Activated naive CD8-positive, alpha-beta T cell treated with anti-CD3 and anti-CD28 coated beads, Interleukin-2, amount 50 U/mL, for 16 hours (primary cell): ENCODE measurements at places on chromosomes 2 and 18.

DNA sequence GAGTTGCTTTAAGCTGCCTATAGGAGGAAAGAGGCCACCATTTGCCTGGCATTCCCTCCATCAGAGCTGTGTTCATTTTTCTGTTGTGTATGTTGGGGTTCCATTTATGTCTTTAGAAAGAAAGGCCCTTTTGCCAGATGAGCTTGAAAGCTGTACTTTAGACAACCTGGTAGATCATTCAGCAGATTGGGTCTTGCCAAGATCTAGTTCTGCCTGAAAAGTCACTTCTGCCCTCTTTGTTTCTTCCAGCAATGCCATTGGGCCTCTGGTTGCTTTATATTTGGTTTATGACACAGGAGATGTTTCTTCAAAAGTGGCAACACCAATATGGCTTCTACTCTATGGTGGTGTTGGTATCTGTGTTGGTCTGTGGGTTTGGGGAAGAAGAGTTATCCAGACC is 14.4 kb downstream of the SLC20A1 start:
- no peak for DNase-seq

- no peak for DNase-seq
These were observed 20.9 kb downstream of the SPEG start for GRCh38 chr2:219455581-219455980.

- no peak for DNase-seq
These were observed 378.1 kb upstream of the ATP5MC3 start for GRCh38 chr2:175559613-175560012.

GRCh38 chr18:48950536-48951447 is at the start of gene SMAD7:
Gene SMAD7 (minus strand): TSS chr18:48950965. CDS start chr18:48950424, 541 bp downstream.
- DNase-seq: no peak

DNA sequence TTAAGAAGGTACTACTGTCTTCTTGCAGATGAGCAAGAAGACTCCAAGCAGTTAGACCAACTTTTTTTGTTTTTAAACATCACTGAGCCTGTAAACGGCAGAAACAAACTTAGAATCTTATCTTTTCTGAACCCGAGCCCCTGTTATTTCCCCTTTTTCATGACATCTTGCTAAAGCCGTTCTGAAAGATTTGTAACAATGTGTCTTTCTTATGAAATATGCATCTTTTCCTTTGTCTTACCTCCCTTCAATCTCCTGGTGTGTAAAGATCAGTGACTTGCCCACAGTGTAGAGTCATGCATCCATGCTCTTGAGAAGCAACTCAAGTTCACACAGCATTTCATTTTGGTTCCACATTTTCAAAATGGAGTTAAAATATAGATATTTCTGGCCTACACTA is 288.8 kb upstream of the CELF4 start:
- no peak for DNase-seq

DNA sequence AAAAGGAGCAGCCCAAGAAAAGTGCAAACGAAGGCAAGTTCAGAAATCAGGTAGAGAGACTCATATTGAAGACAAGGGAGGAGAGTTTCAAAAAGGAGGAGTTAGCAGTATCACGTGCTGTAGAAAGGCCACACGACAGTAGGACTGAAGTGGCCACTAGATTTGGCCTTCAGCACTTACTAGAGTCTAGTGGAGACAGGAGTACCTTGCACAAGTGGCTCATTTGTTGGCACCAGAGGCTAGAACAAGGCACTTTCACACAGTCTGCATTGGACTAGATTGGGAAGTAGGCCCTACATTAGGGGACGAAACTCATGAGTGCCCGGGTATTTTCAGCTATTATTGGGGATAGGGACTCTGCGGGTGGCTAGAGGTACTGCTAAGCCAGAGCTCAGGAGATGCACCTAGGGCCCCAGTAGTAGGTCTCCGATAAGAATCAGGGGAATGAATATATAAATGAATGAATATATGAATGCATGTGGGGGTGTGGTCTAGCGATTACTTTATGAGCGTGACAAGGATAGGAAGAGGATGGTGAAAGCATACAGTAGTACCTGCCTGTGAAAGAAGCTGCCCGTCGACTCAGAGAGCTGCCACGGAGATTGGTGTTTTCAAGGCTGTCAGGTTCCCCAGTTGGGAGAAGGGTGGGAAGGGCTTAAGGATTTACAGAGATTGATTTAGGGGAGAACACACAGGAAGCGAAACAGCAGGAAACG is 1.4 kb upstream of the NCOA1 start:
- no peak for DNase-seq

DNA sequence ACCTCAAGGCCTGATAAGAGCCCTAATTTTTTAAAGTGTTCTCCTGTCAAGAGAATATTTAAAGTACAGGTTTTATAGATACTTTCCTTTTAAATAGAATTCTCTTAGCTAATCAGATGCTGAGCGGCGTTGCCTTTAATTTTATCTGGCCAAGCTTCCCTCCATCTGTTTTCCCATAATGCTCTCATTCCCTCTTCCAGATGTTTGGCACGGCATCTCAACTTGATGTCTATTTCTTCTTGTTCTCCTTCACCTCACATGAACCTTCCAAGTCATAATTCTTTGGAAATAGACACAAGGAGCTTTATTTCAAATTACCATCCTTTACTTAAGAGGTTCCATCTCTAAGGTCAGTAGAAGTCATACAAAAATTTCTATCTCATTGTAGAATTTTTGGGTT is 76.1 kb upstream of the CPO start:
- DNase-seq: no peak

- no peak for DNase-seq
These were observed 690.8 kb upstream of the CELF4 start for GRCh38 chr18:38256366-38256765.

- DNase-seq: no peak
These were observed 10.4 kb downstream of the TOGARAM2 start for GRCh38 chr2:28991460-28991859.

DNA sequence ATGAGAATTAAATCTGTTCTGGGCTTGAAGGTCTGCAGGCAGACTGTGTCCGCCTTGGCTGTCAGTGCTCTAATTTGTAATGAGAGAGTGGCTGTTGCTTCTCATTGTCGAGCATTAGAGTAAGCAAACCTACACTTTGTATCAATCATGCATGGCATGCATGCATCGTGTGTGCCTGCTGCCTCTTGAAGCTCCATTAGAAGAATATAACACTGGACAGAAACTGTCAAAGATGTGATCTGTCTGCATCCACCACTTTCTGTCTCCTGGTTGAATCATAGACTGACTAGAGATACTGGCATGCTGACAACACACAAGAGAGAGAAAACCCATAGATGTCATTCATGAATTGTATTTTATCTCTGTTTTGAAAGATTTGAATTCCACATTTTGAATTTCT is 275.0 kb upstream of the NXPH2 start:
- no peak for DNase-seq

GRCh38 chr2:231483398-231484329 is 19.4 kb upstream of the NCL start:
- DNase-seq: no peak

- no peak for DNase-seq
These were observed at the start of gene VWA3B for GRCh38 chr2:98086491-98087446. Gene VWA3B (plus strand): TSS chr2:98087167. CDS start chr2:98093093, 5,926 bp downstream.

GRCh38 chr2:69582582-69583176 is 60.9 kb downstream of the AAK1 start:
- DNase-seq: no peak

DNA sequence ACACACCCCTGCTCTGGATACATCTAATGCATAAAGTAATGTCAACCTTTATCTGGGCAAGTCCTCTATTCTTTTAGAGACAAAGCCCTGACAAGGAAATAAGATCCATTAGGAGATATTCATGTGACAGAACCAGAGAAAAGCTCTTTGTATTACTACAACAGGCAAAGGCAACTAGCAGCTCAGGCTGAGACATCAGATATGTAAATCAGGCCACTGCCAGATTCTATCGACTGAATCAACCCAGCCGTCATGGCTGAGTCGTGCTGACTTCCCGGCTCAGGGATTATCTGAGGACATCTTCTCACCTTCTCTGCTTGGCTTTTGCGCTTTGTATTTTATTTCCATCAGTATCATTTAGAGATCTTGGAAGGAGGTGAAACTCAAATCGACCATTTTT is 294.5 kb downstream of the PLCL1 start:
- DNase-seq: no peak

GRCh38 chr2:32838418-32838817 is 108.3 kb upstream of the LTBP1 start:
- no peak for DNase-seq

GRCh38 chr2:232321817-232322559 is 56.6 kb upstream of the ALPP start:
- DNase-seq: no peak

- no peak for DNase-seq
These were observed 888.4 kb downstream of the TSN start for GRCh38 chr2:122643725-122644329.

GRCh38 chr2:9952856-9953503 is 1.5 kb downstream of the GRHL1 start:
- DNase-seq: no peak

GRCh38 chr2:54597153-54597848 is 126.2 kb upstream of the EML6 start:
- no peak for DNase-seq

- DNase-seq: no peak
These were observed 5.0 kb downstream of the INO80D start for GRCh38 chr2:206080927-206081326.

DNA sequence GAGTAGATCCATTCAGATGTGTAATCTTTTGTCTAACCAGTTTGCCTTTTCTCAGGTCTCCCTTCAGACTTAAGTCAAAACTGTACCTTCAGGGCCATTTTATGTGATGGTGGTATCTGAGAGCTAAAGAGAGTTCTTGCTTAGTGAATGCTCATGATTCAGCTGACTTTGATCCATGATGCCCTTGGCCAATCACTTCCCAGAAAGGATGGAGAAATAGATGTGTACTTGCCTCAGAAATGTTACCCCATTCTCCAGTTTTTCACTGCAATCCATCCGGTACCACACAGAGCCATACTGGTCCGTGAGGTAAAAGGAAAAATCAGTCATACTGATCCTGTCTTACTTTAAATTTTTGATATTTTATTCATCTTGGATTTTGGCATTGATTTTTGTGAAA is 234.8 kb upstream of the PIK3C3 start:
- DNase-seq: no peak

GRCh38 chr2:176814740-176815367 is 397.7 kb upstream of the HNRNPA3 start:
- no peak for DNase-seq

- no peak for DNase-seq
These were observed 226.0 kb downstream of the GULP1 start for GRCh38 chr2:188517549-188518215.

DNA sequence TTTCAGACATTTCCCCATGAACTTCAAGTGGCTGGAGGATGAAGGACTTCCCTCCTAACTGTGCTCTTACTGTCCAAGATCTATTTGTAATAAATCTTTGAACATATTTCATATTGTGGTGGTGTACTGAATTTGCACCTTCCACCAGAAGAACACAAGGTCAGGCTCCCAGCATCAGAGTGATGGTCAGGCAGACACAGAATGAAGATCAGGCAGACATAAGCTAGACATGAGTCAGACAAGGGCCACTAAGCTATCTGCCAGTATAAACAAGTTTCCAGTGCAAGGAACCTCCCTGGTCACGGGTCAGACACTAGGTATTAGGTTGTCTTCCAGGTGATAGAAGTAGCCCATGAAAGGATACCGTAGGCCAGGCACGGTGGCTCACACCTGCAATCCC is 20.0 kb downstream of the AQP12B start:
- DNase-seq: no peak

- no peak for DNase-seq
These were observed 42.8 kb downstream of the ITSN2 start for GRCh38 chr2:24317491-24317920.

GRCh38 chr2:106858810-106859209 is 27.2 kb downstream of the ST6GAL2 start:
- no peak for DNase-seq

DNA sequence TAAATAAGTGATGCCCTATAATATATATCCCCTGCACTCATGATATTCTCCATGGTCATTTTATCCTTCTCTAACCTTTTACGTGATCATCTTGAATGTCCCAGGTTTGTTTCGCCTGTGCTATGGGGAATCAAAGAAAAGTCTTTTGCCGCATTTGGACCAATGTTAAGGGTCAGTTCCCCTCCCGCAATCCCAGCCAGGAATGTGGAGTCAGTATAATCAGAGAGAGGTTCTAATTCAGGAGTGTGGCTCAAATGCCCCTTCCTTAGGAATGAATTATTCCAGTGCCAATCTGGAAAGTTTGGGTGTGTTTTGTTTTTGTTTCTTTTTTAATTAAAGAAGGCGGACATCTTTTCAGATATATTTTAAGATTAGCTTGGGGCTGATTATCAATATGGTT is 41.8 kb downstream of the PMS1 start:
- no peak for DNase-seq

DNA sequence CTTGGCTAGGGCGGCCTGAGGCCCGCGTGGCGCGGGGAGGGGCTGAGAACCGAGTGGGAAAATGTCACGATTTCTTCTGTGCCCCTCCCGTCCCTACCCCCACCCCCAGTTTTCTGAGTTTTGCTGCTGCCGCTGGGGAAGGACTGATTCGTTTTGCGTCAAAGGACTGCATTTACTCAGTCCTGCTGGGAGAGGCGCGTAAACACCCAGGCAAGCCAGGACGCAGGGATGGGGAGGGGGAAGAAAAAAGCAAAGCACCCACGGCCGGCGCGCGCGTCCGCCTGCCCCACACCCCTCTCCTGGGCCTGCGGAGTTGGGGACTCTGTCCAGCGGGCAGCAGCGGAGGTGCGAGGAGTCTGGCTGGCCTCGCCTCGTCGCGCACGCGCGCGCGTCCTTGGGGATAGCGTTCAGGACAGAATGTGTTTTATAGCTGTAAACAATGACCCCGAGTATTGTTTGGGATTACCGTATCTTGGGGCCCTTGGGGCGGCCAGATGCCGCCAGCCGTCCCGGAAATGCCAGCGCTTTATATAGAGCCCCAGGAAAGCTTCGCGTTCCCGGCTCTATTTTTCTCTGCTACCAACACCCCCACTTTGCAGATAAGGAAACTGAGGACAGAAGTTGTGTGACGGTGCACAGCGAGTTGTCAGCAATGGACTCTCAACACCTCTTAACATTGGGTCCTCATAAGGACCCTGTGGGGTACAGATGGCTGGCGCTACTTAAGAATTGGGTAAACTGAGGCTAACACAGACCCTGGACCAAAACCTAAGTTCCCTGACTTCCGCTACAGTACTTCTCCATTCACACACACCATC is 1.7 kb upstream of the FOSL2 start:
- DNase-seq: no peak

- no peak for DNase-seq
These were observed 1600.7 kb upstream of the ACVR2A start for GRCh38 chr2:146244131-146244530.
